ENCODE measurements at places on chromosomes 1 and 21.

- no peak for DNase-seq
Measured at GRCh38 chr1:204670152-204670927, 15.2 kb downstream of the LRRN2 start.

- no peak for DNase-seq
Measured at GRCh38 chr1:169877800-169878491, 15.8 kb downstream of the SCYL3 start.

- DNase-seq, result no peak
Measured at GRCh38 chr21:45128613-45129188, 54.3 kb downstream of the ADARB1 start.

DNA sequence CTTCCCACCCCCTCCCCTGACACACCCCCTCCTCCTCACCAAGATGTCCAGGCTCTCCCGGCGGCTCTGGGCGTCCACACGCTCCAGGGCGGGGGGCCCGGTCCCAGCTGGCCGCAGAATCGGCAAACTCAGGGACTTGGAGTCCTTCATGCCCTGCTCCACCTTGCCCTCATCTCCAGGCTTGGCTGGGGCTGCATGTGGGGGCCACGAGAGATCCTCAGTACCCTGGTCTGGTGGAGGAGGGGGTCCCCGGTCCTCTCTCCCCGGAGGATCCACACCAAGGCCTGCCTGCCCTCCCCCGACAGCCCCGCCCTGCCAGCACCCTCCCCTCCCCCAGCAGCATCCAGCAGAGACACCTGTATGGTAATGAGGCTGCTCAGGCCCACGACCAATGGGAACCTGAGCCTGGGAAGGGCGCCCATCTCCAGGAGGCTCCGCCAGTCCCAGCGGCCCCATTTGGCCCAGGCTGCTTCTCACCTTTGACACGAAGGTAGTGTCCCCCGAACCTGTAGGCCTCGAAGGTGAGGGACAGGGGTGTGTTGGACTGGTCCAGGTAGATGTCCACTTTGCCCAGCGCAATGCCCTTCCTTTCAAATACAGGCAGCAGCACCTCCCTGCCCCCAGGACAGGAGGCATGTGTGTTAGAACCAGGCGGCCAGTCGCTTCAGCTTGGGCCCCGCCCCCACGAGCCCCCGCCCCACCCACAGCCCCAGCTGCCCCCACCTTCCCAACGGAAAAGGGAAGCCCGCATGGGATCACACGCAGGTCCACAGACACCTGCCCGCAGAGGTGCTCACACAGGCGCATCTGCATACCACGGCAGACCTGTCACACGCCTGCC, 8.2 kb upstream of the TNFRSF25 start:
- no peak for DNase-seq

- no peak for DNase-seq
Measured at GRCh38 chr1:241658081-241658793, 6.2 kb downstream of the WDR64 start.

- no peak for DNase-seq
Measured at GRCh38 chr1:35164893-35165292, 28.1 kb downstream of the SFPQ start.

- DNase-seq, result no peak
Measured at GRCh38 chr1:147201276-147201675, 23.9 kb downstream of the FMO5 start.

GRCh38 chr1:223136086-223136485, 7.0 kb downstream of the TLR5 start:
- DNase-seq, result no peak

GRCh38 chr1:161473348-161473747, 31.9 kb upstream of the FCGR2A start:
- DNase-seq, result no peak

Measured in epithelial cell of proximal tubule (primary cell).